Left colon (tissue), 2 donors: ENCODE measurements at places on chromosomes 11 and 22. TPM values are rescaled to one million over a fixed set of nuclear protein-coding genes. Genes with fewer than 3 reads are reported as not detected.

Gene LRRC55
- total RNA-seq: 0.45 TPM

Gene SLCO2B1
- 71.5 TPM for total RNA-seq

DNA sequence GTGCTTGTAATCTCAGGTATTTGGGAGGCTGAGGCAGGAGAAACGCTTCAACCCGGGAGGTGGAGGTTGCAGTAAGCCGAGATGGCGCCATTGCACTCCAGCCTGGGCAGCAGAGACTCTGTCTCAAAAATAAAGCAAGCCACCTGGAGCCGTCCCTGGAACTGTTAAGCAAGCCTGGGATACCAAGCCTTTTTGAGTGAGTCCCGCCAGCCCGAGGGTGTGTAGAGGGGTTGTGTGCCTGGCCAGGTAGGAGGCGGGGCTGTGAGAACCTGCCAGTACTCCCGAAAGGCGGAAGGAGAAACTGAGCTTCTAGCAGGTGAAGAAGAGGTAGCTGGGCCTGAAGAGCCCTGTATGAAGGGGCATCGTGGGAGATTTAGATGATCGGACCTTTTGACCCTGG, 52.4 kb downstream of the TRIOBP start:
- no peak for DNase-seq

GRCh38 chr22:31344578-31345330, 1.4 kb downstream of the PATZ1 start:
- DNase-seq: peak; percentile 68

DNA sequence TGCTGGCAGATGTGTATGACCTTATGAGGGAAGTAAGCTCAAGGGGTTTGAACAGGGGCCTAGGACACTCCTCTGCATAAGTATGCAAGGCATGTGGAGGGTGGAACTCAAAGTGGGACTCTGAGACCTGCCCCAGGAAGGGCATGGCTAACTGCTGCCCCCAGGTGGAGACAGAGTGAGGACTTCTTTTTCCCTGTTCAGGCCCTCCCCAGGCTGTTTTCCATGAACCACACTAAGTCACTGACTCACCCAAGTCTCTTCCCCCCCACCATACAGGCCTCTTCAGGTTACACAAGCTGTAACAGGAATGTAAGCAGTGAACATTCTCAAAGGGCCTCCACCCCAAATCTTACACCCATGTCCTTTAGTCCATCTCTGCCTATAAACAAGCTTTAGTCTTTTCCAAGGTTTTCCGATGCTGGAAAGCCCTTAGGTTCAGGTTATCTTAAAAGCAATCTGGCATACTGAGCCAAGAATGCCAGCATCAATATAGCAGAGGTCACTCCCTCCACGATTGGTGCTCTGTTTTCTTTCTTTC, 13.1 kb downstream of the EEF1G start:
- DNase-seq: peak; percentile 91

GRCh38 chr11:13763341-13763740, 94.9 kb downstream of the FAR1 start:
- DNase-seq: no peak
